ENCODE measurements at places on chromosomes 13 and 19. TPM values are rescaled to one million over a fixed set of nuclear protein-coding genes. Genes with fewer than 3 reads are reported as not detected.

DNA sequence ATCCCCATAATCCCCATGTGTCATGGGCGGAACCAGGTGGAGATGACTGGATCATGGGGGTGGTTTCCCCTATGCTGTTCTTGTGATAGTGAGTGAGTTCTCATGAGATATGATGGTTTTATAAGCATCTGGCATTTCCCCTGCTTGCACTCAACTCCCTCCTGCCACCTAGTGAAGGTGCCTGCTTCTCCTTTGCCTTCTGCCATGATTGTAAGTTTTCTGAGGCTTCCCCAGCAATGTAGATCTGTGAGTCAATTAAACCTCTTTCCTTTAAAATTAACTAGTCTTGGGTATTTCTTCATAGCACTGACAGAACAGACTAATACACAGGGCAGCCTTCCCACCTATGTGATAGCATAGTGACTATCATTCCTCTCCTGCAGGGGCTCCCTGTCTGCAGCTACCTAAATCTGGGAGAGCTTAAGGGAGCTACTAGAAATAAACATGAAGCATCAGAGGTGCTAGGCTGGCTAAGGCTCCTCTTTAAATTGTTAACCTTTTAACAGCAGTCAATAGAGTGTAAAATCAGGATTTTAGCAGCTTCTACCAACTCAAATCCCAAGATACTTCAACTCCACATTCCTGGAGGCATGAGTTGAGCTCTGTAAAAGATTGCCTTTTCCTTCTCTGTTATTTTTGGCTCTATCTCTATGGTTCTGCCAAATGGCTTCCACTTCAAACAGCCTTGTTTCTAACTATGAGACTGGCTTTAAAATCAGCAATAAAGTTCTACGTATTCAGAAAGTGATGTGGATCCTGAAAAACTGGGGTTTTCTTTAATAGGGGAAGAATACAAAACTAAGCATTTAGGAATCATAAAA is 112.3 kb downstream of the VWA8 start:
- DNase-seq: no peak

DNA sequence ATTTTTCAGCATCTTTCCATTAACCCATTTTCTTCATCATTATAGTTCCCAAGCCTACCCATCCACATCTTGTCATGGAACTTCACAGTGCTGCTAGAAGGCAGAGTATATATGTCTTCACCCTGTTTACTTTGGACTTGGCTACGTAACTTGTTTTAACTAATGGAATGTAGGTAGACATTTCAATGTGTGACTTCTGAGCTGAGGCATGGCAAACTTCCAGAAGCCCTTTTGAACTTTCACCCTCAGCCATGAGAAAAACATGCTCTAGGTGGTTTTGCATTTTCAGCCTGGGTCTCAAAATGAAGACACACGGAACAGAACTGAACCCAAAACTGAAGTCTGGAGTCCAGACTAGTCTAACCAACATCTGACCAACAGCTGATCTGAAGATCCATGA is 3.2 kb downstream of the TEX30 start:
- no peak for DNase-seq

DNA sequence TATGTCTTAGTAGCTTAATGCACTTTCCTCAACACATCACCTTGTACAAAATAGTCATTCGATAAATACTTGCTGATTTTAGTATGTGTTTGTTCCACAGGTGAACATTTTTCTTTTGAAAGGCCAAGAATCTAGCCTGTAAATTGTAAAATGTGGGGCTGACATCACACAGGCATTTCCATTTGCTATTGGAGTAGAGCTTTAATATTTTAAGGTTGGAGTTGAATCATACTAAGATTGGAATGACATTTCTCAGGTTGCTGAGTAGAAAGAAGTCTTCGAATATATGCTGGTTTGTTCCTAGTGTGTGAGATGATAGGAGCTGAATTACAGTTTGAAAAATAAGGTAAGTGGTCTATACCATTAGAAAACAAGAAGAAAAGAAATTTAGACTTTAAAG is 112.3 kb upstream of the FRY start:
- no peak for DNase-seq

- no peak for DNase-seq
These were observed 32.6 kb downstream of the CLEC4M start for GRCh38 chr19:7795555-7796161.

GRCh38 chr13:45422731-45423292 is 4.6 kb upstream of the SLC25A30 start:
- no peak for DNase-seq

GRCh38 chr13:44848920-44849676 is 140.2 kb downstream of the NUFIP1 start:
- DNase-seq: no peak

Gene LILRB3
- total RNA-seq: 3.6 TPM

Gene CYP2F1
- not detected for total RNA-seq
